ENCODE measurements at places on chromosomes 2 and 18.

- DNase-seq, result no peak
Measured at GRCh38 chr2:48210189-48210588, 303.9 kb upstream of the FBXO11 start.

- DNase-seq, result no peak
Measured at GRCh38 chr2:16224298-16225045, 284.1 kb downstream of the MYCN start.

- no peak for DNase-seq
Measured at GRCh38 chr2:131010566-131010965, 82.7 kb downstream of the FAM168B start.

- DNase-seq, result no peak
Measured at GRCh38 chr2:20169796-20170703, 54.9 kb downstream of the SDC1 start.

DNA sequence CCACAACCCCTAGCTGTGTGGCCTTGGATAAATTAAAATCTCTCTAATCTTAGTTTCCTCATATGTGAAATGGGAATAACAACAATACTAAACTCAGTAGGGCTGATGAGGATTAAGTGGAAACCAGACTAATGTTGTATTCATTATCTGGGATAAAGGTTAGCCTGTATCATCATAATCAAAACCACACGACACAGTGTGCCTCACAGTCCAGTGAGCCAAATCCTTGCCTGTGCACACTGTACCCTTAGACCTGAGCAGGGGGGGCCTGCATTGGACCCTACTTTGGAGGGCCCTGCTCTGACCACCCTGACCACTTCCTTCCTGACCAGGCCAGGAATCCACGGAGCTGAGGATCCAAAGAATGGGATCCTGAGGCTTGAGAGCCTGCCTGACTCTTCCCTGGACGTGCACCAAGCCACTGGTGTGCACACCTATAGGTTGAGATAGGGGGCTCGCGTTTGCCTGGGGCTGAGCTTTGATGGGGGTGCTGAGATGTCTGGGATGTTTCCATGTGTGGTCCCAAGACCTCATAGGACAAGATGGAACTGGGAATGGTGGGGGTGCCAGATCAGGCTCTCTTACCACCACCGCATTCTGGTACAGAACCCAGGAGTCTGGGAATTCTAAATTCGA lies 69.7 kb downstream of the TGOLN2 start:
- DNase-seq, result no peak

DNA sequence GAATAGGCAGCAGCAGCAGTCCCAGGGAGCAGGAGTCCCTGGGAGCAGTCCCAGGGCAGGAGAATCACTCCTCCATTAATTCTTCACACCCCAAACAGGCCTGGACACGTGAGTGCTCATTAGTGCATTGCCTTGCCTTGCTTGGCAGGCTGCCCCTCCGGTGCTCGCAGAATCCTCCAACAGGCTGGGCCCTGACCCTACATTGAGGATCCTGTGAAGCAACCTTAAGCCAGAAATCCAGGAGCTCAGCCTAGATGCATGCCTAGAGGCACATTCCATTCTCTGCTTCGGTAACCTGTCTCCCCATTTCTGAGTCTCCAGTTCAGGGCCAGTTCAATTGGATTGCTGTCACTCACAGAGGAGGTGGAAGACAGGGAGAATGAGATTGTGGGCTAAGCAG lies 97.4 kb upstream of the LRATD1 start:
- no peak for DNase-seq

DNA sequence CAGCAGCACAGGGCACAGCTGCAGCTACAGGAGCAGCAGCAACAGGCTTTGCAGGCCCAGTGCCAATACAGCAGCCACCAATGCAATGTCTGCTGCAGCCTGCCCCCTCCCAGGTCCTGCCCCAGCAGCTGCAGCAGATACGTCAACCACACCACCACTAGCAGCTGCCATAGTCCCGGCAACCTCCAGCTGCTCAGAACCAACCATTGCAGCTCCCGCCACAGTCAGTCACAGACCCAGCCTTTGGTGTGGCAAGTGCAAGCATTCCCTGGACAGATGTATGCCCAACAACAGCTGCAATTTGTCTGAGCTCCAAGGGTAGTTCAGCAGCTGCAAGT lies 53.3 kb upstream of the TUBA3E start:
- no peak for DNase-seq

DNA sequence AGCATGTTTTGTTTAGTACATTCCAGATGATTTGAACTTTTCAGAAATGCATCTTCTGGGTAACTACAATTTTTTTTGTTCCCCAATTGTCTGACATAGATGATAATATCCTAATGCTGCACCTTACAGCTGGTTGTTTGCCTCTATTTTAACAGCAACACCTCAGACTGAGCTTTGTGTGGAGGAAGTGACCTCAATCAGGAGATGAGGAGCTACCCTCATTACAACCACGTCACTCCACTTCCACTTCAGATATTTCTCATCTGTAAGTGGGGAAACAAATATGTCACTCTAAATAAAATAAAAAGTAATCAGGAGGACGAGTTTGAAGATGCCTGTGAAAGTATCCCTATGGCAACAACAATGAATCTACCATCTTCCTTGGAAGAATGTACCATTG lies 12.1 kb upstream of the SRSF7 start:
- no peak for DNase-seq

DNA sequence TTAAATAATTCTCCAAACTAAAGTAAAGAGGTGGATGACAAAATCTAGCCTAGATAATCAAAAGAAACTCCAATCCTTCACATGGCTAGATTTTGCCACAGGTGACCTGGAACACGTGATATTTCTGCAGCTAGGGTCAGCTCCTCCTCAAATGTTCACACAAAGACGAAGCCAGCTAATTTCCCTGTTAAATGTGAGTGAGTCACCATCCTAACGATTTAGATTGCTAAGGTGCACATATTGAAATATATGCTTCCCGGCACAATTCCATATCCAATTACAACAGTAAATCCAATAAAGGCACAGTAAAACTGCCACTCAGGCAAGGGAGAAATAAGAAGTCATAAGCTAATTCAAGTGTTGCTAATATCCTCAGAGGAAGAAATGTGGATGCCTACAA lies 28.7 kb downstream of the IKZF2 start:
- no peak for DNase-seq

DNA sequence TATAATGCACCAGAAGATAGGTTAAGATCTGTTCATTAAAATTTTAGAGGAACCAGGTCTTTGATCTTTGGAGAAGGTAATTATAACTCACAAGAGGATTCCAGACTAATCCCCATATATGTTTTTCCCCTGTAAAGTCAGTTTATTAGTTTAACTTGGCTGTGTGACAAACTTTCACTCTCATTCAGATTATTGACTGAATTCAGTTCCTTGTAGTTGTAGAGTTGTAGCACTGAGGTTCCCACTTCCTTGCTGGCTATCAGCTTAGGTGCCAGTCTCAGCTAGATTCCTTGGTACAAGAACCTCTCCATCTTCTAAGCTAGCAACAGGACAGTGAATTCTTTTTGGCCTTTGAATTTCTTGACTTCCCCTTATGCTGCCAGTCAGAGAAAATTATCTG lies 19.1 kb downstream of the REG1A start:
- DNase-seq, result no peak

DNA sequence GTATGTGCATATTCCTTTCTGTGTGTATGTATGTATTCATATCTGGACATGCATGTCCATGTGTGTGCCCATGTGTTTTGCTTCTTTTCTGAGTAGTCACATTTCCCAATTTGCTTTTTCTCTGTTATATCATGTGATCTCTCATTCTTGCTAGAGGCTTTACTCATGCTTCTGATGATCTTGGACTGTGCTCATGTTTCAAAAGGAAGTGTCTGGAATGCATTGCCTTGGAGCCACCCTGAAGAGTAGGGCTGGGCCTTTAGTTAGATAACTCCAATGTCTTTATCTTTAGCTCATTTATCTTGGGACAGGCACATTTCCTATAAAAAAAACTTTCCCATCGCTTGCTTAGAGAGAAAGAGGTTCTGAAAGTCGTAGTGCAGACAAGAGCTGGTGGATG lies 859.2 kb downstream of the CNTNAP5 start:
- DNase-seq, result no peak

DNA sequence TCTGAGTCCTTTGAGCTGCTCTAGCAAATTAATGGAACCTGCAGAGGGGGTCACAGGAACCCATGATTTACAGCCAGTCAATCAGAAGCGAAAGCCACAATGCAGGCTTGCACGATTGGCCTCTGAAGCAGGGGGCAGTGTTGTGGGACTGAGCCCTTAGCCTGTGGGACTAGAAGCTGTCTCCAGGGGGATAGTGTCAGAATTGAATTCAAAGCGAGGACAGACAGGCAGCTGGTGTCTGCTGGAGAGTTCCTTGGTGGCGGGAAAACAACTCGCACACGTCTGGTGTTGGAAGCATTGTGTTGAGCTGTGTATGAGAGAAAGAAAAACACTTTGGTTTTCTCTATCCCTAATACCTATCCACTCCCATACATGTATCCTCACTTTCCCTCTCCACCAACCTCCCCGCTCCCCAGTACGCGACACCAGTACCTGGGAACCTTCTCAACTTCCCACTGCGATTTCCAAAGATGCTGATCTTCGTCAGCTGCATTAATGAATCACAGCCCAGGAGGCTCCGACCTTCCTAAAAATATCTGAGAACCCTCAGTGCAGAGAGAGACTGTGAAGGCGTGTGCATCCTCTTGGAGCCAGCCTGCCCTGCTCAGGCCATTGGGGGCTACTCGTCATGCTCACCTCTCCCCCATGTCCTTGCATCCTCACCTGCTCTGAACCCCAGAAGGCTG lies 88.2 kb downstream of the HS1BP3 start:
- DNase-seq, result no peak

DNA sequence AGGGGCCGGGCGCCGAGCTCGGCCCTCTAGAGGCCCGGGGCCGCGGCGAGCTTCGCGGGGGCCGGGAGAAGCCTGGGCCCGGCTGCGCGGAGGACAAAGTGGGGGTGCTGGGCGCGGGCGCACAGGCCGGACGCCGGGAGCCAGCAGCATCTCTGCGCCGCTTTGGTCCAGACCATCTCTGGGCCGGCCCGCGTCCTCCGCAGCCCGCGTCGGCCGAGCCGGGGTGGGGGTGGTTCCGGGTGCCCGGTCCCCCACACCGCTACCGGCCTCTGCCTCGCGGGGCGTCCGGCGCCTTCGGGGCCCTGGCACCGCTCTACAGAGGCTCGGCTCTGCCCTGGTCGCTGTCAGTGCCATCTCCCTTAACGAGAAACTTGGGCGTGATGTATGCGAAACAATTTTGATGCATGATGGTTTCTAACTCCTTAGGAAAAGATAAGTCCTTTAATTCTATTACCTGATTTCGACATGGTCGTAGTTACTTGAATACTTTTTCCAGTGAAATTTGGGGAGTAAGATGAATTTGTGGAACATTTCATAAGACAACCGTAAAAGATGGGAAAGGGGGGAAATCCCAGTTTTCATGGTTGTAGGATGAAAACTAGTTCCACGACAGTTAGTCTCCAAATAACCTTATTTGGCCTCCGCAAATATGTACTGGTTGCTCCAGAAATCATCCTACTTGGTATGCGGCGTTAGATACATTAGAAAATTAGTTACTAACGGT lies 562 bp downstream of the TWSG1 start:
- DNase-seq, result no peak

GRCh38 chr2:46684661-46685060 lies 205.3 kb downstream of the TMEM247 start:
- DNase-seq, result no peak

DNA sequence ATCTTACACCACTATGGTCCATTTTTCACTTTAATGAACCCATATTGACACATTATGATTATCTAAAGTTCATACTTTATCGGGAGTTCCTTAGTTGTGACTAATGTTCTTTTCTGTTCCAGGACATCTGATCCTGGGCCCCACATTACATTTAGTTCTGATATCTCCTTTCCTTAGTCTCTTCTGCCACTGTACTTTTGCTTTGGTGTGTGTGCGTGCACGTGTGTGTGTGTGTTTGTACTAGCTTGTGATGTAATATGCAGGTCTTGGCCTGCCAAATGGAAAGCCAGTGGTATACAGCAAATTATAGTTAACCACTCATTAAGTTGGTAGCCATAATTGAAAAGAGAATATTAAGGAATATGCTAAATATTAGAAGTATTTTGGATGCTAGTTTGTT lies 88.0 kb downstream of the CDC42EP3 start:
- DNase-seq, result no peak

GRCh38 chr2:10413991-10414451 lies 34.1 kb downstream of the ODC1 start:
- no peak for DNase-seq

DNA sequence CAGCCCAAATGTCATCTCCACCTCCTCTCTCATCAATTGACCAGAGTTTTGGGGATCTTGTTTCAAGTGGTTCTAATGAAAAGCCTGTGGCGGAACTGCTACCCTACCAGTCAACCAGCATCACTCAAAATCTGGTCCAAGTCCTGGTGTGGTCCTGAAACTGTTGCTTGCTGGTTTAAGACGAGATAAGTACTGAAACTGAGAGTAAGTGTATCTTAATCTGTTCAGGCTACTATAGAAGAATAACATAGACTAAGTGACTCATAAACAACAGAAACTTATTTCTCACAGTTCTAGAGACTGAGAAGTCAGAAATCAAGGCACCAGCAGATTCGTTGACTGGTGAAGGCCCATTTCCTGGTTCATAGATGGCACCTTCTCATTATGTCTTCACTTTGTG lies 879 bp upstream of the GALNT5 start:
- no peak for DNase-seq

DNA sequence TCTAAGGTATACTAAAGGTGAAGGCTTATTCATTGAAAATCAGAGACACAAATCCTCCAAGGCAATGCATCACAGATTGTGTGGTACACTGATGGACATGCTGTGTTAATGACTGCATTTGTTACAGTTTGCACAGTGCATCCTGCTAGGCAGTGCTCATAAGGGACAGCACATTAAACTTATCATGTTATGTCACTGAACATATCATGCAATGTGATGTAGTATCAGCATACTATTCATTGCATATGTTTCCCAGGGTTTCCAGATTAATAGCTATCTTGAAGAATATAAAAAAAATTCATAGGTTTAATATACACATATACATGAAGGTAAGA lies 225.3 kb downstream of the NCKAP5 start:
- no peak for DNase-seq

DNA sequence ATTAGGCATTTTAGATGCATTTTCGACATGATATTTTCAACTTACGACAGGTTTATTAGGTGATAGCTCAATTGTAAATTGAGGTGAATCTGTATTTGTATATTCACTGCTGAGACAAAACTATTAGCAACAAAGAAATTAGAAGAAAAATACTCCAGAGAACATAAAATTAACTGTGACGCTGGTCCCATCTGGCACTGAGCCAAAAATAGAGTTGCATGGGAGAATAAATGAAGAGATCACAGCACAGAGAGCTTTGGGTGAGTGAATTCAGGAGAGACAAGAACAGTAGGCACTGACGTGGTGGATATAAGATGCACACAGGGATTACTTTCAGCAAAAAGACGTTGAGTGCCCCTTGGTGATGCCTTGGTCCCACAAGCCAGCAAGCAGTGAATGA lies 306.2 kb upstream of the RAB6C start:
- DNase-seq, result no peak

- DNase-seq, result no peak
Measured at GRCh38 chr2:108270768-108271506, 17.8 kb upstream of the SULT1C2 start.

DNA sequence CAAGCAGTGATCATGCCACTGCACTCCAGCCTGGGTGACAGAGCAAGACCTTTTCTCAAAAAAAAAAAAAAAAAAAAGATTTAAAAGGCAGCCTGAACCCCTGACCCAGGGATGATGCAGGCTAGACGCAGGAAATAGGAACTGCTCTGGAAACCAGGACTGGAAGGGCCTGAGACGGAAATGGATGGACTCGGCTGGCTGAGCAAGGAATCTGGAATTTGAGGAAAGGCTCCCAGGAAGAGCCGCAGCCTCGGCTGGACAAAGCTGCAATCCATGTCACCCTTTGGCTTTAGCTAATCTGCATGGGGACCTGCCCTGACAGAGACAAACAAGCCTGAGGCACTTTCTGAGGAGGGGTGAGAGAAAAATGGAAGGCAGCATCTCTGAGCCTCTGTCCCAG lies 55.0 kb upstream of the DAPL1 start:
- no peak for DNase-seq

All from HS-5 (cell line).